SHP77 (cell line): ENCODE measurements at places on chromosomes 4 and X.
A peak's percentile ranks its signal among the peaks of the same experiment; 100 is the strongest.

DNA sequence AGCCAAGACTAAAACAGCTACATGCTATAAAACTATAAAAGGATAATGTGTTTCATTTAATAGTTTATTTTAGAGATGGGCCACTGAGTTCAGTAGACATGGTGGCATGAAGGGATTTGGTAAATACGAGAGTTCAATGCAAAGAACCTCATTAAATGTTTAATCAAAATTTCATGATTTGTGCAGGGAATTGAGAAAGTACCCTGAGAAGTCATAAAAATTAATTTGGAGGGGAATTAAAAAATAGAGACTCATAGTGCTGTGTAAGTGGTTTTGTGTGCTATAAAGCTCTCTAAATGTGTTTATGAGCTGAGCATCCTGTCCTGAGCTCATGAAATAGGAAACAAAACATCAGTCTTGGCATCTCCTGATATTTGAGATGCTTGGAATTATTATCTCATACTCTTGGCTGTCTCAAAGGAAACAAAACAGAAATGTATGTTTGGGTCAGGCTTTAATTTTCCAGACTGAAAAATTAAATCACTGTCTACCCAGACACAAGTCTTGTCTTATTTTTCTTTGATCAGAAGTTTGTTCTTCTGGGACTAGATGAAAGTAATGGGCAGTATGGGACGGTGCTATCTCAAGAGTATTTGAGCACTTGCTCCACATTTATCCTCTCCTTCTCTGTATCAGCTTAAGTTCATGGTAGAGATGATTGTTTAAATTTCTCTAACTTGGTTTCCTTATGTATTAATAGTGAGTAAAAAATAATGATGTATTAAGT lies 38.0 kb upstream of the EMCN start:
- DNase-seq: no peak

DNA sequence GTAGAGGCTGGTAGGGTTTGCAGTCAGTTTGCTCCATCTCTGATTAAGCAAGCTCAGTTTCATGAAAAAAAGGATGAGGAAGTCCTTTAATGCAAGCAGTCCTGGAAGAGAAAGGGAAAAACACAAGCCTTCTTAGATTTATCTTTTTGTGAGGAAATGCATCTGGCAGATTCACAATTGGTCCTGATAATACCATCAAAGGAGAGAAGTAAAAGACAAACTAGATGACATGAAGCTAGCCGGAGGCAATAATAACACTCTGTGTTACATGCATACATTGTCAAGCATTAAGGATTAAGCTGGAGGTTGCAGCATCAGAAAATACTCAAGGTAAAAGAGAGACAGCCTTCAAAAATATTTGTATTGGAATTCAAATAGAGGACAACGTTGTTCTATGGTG lies 356.0 kb upstream of the TEX13C start:
- DNase-seq: no peak

DNA sequence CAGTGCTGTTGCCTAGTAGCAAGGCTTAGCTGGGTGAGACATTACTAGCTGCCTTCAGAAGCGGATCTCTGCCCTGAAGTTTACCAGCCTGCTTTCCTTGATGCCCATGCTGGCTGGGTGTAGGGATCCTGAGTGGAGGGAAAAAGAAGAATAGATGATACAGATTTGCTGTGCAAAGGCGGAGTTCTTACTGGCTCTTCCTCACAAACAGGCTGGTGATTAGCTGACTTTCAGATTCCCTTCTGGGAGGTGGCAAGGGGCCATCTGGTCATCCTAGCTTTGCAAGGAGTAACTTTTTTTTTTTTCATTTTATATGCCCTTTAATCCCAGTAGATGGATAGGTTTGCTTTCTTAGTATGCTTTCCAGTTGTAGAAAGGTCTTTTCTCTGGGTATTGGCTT lies 44.8 kb downstream of the SMARCA5 start:
- DNase-seq: no peak

GRCh38 chrX:121854614-121854911 lies 807.2 kb downstream of the GLUD2 start:
- no peak for DNase-seq

DNA sequence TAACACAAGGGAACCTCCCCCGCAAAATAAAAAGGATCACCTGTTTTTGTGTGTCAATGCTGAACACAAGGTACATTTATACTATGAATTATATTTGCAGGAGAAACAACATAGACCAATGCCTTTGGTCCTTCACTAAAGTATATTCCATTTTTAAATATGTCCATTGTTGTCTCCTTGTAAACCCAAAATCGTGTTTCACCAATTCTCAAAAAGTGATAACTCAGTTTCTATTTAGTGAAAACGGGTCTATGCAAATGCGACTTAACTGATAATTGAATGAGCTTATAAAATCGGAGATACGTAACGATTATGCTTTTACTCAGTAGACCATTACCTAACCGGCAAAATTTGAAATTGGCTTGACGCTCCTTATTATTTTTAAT lies 2.1 kb downstream of the BRWD3 start:
- DNase-seq: no peak

DNA sequence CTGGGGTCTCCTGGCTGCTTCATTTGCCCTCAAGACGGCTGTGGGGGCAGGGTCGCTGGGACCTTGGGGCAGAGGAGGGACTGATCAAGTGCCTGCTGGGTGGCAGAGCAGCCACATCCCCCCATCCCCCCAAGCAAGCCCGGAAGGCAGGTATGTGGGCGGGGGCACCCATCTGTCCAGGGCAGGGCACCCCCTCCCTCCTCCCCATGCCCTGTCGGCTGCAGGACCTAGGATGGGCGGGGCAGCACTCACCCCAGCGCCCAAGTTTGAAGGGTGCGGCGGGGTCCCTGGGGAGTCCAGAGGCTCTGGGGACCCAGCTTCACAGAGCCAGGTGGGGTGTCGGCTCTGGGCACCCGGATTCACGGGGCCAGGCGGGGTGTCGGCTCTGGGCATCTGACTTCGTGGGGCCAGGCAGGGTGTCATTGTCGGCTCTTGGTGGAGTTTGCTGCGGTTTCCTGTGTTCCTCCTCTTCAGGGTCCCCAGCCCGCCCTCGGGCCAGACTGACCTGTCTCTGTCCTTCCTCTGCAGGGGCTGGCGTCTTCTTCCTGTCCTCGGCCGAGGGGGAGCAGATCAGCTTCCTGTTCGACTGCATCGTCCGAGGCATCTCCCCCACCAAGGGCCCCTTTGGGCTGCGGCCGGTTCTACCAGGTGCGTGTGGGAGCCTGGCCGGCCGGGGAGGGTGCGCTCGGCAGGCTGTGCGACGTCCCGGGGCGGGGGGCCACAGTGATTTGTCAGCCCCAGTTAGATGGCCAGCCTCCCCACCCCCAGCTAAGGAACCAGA lies 22.1 kb downstream of the DOK7 start:
- no peak for DNase-seq

- DNase-seq: peak; percentile 43
Measured at GRCh38 chr4:188412499-188412898, 273.3 kb downstream of the TRIML1 start.
